ENCODE measurements at places on chromosomes 4 and X. TPM values are rescaled to one million over a fixed set of nuclear protein-coding genes. Genes with fewer than 3 reads are reported as not detected.

Gene SSX2
- polyA plus RNA-seq: not detected

Gene GAGE10
- polyA plus RNA-seq: not detected

Gene GRIA2
- 5.9 TPM for polyA plus RNA-seq

Gene VCX2
- not detected for polyA plus RNA-seq

Gene KDR
- polyA plus RNA-seq: 36.5 TPM

Gene SPANXN3
- polyA plus RNA-seq: not detected

Gene ARHGAP10
- polyA plus RNA-seq: 34.1 TPM

Gene PCYT1B
- polyA plus RNA-seq: 2.0 TPM

Gene CDKL5
- polyA plus RNA-seq: 4.0 TPM

Gene ODAPH
- 0.25 TPM for polyA plus RNA-seq

Gene RS1
- polyA plus RNA-seq: not detected

Gene GAGE2A
- not detected for polyA plus RNA-seq

Gene HGFAC
- 1.3 TPM for polyA plus RNA-seq

Gene IL3RA
- polyA plus RNA-seq: 18.7 TPM

Gene PKD2
- polyA plus RNA-seq: 24.3 TPM

Gene HS3ST1
- 0.05 TPM for polyA plus RNA-seq

Gene CDKL2
- 0.14 TPM for polyA plus RNA-seq

Gene PSAPL1
- not detected for polyA plus RNA-seq

Gene HPSE
- polyA plus RNA-seq: 0.25 TPM

Gene CTAG1A
- polyA plus RNA-seq: not detected

Gene TMSB15A
- 9.8 TPM for polyA plus RNA-seq

Gene NLGN4X
- polyA plus RNA-seq: 2.0 TPM

Gene S100G
- polyA plus RNA-seq: not detected

Gene ELOVL6
- polyA plus RNA-seq: 6.1 TPM

Gene PPEF2
- polyA plus RNA-seq: 0.30 TPM

Gene CCDC158
- polyA plus RNA-seq: 0.75 TPM

Gene GIMD1
- 0.09 TPM for polyA plus RNA-seq

Gene PNPLA4
- 11.7 TPM for polyA plus RNA-seq

Gene BTK
- polyA plus RNA-seq: 1.6 TPM

Gene TMEM35A
- polyA plus RNA-seq: 1.6 TPM

Gene DRP2
- polyA plus RNA-seq: 1.6 TPM

Gene JADE1
- 29.7 TPM for polyA plus RNA-seq

Gene SPON2
- 55.6 TPM for polyA plus RNA-seq

Gene POF1B
- 0.05 TPM for polyA plus RNA-seq

Gene CXCL10
- polyA plus RNA-seq: 0.23 TPM

Gene ATP8A1
- 7.1 TPM for polyA plus RNA-seq

Gene NKX6-1
- polyA plus RNA-seq: not detected

Gene SYN1
- 11.6 TPM for polyA plus RNA-seq

Gene CORIN
- polyA plus RNA-seq: 1.4 TPM

Gene TMEM47
- polyA plus RNA-seq: 93.0 TPM

Gene CSN2
- not detected for polyA plus RNA-seq

Gene SLC7A11
- 0.53 TPM for polyA plus RNA-seq

Gene HTR2C
- not detected for polyA plus RNA-seq

Gene LIMCH1
- polyA plus RNA-seq: 141 TPM

Gene PARM1
- polyA plus RNA-seq: 53.1 TPM

Gene CHRNA9
- 0.10 TPM for polyA plus RNA-seq

Gene MTM1
- 5.9 TPM for polyA plus RNA-seq

Gene SYTL4
- 6.6 TPM for polyA plus RNA-seq

Gene NUDT11
- polyA plus RNA-seq: 3.8 TPM

Gene MAGEB16
- not detected for polyA plus RNA-seq

Gene MAGED4B
- polyA plus RNA-seq: 29.7 TPM

Gene HHIP
- 3.9 TPM for polyA plus RNA-seq

All from forelimb muscle (tissue), 1 donor.